CD4-positive, alpha-beta T cell treated with Interleukin-17A for 1 hour (primary cell): ENCODE measurements at places on chromosomes 12 and 14.

DNA sequence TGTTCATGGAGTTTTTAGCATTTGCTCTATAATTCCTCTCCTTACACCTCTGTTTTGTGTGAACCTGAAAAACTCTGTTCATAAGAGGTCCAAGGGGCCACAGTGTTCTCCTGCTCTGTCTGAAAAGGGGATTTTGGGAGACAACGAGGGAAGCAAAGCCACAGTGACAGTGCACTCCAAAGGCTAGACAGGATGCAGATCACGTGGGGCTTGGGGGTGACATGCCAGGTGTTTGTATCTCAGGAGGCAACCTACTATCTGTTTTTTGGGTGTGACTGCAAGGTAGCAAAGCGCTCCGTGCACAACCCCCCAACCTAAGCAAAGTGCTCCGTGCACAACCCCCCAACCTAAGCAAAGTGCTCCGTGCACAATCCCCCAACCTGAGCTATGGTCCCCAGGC is 5.1 kb upstream of the CHD4 start:
- DNase-seq = peak; percentile 52

GRCh38 chr12:53972152-53972702 is 699 bp upstream of the HOXC11 start:
- no peak for DNase-seq

- DNase-seq = no peak
Observed at GRCh38 chr12:51357374-51358047, 11.0 kb upstream of the CELA1 start.

DNA sequence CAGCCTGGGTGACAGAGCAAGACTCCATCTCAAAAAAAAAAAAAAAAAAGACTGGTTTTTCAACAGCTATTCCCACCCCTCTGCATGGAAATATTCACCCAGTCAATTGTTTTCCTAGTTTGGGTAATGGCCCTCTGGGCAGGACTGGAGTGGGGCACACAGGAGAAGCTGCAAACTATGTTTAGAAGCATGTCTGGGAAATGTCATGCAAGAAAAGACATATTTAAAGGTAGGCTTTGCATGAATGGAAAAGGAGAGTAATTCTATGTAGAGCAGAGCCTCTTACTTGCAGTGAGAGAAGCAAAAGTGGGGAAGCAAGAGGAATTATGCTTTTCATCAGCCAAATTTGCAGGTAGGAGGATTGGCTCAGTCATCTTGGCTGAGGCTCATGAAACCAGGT is 276.5 kb upstream of the PLEKHG7 start:
- no peak for DNase-seq

GRCh38 chr12:21353487-21353886 is 18.8 kb upstream of the SLCO1A2 start:
- DNase-seq = no peak

DNA sequence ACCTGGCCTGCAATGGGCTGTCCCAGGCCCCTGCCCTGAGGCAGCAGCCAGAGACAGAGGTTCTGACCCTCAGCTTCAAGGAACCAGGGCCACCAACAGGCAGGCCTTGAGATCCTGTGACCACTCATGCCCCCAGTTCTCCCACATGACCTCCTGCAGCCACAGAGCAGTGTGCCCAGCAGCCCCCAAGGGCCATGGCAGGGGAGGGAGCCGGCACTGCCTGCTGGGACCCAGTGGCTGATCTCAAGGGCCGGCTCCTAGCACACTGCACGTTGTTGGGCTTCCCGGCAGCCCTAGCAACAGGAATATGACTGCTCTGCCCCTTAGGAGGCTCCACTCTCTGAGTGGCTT is 14.8 kb downstream of the DEGS2 start:
- no peak for DNase-seq

- no peak for DNase-seq
Observed at GRCh38 chr14:20986811-20987210, 3.0 kb upstream of the METTL17 start.

DNA sequence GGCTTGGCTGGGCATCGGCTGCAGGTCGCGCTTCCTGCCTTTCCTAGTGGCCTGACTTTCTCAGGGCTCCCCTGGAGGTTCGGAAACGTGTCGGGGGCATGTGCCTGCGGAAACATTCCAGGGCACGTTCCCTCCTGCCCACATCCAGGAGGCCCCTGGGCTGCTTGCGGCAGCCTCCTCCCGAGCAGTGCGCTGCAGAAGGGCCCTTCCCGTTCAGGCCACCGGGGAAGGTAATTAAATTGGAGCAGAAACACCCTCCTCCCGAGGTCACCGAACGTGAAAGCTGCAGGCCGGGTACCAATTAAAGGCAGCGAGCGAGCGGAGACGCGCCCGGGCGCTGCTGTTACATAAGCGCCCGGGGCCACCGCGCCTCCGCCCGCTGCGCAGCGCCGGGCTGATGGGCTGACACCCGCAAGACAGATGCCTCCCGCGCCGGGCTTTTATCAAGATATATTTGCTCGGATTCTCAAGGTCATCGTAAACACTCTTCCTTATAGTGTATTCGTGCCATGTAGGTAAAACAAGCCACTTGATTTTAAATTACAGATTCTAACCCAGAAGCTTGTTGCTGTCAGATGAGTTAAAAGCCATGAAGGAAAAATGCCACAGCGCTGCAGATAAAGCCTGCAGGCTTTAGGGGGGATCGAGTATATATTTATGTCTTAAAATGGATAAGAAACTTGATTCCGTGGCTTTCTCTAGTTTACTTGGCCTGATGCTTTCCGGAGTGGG is 31.4 kb downstream of the SSPN start:
- DNase-seq = no peak

DNA sequence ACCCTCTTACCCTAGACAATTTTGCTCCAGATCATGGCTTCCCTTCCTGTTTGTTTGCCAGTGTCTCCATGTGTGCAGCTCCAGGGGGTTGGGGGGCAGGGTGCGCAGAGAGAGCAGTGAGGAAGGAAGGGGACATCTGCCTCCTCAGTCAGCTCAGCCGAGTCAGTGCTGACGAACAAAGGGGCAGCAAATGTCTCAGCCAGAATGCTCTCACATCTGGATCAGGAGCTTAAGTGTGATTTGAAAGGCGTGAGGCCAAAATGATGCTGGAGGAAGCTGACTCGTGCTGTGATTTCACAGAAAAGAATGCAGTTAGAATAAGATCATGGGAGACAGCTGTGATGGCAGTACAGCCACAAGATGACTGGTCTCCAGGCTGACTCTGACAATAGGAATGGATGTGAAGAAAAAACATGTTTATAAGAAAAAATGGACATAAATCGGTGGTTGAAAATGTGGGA is 27.1 kb upstream of the CDK17 start:
- DNase-seq = no peak

- DNase-seq = no peak
Observed at GRCh38 chr12:132525833-132526455, 36.0 kb downstream of the FBRSL1 start.

DNA sequence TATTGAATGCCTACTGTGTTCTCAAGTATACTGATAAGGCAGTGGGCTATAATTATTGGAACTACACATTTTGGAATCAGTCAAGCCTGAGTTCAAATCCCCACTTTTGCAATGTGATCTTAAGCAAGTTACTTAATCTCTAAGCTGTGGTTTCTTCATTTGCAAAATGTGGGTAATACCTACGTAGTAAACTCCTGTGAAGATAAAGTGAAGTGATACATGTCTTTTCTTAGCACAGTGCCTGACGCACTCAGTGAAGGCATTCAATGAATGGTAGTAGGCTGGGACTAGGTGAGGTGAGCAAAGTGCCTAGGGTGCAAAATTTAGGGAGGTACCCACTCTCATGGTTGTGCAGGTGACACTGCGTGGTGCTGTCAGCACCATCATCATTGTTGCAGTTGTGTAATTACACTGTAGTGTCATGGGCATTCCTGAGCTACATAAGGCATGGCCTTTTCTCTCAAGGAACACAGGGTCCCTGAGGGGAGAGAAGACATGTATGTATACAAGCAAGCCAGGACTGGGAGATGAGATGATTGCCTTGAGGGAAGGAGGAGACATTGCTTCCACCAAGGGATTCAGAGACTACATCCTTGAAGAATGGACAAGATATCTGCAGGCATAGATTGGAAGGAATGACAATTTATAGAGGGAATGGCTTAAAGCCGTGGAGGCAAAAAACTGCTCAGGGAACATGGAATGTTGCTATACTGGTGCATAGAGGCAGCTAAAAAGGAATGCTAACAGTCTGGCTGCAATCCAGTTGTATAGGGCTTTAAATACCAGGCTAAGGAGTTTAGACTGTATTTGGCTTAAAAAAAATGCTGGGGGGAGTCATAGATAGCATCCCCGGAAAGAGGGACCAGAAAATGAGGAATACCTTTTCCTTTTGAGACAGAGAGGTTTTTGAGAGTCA is 129.2 kb upstream of the ARHGAP5 start:
- no peak for DNase-seq

DNA sequence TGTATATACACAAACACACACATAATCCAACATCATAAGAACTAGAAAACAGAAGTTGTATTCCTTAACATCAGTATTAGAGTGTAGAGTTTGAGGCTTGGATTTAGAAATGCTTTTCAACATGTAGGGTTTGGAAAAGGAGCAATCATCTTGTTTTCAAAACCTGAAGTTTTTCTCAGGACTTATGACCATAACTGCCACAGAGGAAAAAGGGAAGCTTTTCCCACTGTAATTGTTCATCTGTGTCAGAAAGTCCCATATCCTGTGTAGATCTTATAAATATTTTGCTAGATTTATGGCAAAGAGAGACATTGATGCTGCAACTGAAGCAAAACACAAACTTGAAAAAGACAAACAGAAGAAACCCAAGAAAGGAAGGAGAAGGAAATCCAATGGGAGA is 115.7 kb downstream of the GRIP1 start:
- DNase-seq = no peak

DNA sequence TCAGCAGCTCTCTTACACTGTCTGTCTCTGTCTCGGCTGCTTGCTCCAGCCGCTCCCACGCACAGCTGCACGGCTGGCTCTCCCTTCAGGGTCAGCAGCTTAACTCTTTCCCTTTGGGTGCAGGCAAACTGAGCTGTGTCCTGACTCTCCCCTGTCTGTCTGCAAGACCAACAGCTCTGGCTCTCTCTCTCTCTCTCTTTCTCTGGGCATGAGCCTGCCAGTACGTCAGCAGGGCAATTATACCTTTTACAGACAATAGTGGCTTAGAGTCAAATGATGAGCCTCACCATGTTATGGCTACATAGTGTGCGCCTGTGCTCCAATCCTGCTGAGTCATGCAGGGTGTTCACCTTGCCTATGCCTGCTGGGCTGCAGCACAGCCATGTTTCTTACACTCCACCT is 120.5 kb upstream of the DDHD1 start:
- DNase-seq = no peak

- peak; percentile 58 for DNase-seq
Observed at GRCh38 chr12:69070319-69071090, 137.5 kb upstream of the CPM start.

- no peak for DNase-seq
Observed at GRCh38 chr14:28294834-28295440, 471.6 kb upstream of the FOXG1 start.

GRCh38 chr14:31419967-31420318 is 407 bp downstream of the HEATR5A start:
- no peak for DNase-seq

GRCh38 chr14:72600551-72601330 is 293.2 kb downstream of the DPF3 start:
- no peak for DNase-seq

DNA sequence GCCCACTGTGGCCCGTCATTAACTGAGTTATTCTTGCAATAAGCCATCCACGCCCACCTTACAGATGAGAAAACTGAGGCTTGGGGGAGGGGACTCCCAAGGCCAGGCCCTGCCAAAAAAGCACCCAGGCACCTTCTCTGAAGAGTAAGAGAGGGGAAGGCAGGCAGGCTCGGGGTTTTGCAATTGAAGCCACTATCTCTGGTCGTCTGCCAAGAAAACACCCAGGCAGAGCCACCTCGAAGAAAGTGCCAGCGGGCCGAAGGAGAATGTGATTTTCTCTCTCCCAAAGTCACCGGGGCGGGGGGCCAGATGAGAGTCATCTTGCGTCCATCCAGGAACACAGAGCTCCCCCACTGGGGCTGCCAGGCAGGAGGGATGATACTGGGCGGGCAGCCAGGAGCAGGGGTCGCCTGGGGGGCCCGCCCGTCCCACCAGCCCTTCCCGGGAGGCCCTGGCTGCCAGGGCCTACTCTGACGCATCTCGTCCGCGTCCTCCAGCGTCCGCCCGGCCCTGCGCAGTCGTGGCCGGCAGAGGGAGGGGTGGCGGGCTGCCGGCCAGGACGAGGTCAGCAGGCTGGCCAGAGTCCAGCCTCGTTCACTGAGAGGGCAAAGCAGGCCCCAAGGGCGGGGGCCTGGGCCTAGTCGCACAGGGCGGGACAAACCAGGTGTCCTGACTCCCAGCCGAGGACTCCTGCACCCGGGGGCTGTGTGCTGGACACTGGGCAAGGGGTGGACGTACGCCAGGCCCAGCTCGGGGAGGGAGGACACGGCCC is 74.3 kb downstream of the RFLNA start:
- no peak for DNase-seq

GRCh38 chr14:96816281-96816680 is 19.1 kb downstream of the VRK1 start:
- DNase-seq = no peak

DNA sequence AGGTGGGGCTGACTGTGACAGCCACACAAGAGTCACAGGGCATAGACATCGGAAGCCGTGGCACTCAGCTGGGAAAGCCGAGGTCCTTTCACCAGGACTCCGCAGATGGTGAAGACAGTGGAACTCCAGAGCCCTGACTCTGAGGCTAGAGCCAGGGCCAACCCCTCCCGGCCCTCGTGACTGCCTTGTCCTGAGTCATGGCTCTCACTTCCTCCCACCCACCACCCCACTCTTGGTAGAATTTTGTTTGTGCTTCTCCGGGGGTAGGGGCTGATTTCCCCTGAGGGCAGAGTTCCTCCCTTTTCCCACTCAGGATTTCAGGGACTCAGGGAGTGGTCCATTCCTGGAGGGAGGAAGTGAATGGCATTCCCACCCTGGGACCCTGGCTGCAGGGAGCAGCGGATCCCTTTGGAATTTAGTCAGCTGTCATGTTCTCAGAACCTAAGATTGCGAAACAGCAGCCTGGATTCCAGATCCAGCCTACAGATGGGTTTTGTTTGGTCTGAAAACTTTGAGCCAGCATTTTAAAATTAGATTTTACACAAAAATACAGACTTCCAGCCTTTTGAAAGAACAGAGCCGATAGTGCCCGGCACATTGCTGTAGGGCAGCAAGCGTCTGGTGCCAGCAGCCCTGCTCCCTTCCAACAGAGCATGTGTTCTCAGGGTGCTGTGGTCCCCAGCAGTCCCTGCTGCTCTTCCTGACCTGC is 50.7 kb downstream of the TPCN1 start:
- no peak for DNase-seq

GRCh38 chr12:67889931-67890330 is 99.3 kb upstream of the IFNG-AS1 start:
- DNase-seq = no peak
